CD8-positive, alpha-beta T cell (primary cell): ENCODE measurements at places on chromosomes 16 and 17.
A peak's percentile ranks its signal among the peaks of the same experiment; 100 is the strongest.

GRCh38 chr17:3892095-3892998, 506 bp downstream of the CAMKK1 start:
- peak; percentile 94 for DNase-seq

GRCh38 chr17:9473711-9474110, 101.9 kb downstream of the STX8 start:
- no peak for DNase-seq

DNA sequence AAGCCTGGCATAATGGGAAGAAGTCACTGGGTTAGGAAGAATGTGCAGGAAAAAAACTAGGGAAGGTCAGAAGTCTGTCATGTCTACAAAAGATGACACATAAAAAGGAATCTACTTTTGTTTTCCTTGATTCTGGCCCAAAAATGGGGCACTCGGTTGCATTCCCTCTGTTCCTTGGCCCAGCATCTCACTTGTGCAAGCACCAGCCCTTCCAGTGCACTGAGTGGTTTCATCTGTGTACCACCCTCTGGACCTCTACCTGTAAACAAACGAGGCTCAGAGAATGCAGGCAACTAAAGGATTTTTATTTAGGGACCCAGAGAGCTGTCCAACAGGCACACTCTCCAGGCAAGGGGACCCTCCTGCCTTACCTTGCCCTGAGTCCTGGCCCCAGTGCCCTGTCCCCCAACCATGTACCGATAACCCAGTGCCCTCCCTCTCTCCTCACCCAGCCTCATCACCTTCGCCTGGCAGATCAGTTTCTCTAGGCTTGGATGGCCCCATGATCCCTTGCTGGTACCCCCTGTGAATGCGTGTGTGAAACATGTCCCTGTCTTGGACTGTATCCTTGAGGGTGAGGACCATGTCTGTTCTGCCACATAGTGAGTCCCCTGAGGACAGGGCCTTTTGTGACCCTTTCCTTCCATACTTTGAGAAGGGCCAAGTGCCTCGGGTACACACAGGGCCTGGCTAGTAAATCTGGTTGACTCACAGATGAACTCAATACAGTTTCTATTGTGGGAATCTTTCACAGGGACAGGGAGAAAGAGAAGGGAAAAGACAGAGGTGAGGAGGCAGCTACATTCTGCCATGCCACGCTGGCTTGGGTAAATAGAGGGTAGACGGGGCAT, 13.3 kb downstream of the NXPH3 start:
- no peak for DNase-seq

DNA sequence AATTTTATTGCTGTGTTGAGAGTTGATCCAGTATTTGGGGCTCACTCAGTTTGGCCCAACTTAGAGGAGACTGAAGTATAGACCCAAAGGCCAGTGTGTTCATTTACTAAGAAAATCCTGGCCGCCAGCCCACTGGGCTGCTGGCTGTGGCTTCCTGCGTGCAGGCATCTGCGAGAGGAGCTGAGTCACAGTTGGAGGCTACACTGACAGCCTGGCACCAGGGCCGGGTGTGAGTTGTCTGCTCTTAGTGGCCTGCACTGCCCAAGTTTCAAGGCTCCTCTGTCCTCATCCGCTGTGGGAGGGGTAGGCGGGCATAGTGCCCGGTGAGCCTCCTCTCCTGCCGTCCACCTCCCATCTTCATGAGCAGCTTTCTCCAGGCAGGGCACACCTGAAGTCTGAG, 54.2 kb downstream of the PLD6 start:
- DNase-seq, result peak; percentile 30
